ENCODE measurements at places on chromosomes 11 and 22.

- DNase-seq: no peak
Observed at GRCh38 chr11:126194121-126194543, 17.3 kb downstream of the RPUSD4 start.

- no peak for DNase-seq
Observed at GRCh38 chr22:42958937-42959336, 56.0 kb downstream of the PACSIN2 start.

DNA sequence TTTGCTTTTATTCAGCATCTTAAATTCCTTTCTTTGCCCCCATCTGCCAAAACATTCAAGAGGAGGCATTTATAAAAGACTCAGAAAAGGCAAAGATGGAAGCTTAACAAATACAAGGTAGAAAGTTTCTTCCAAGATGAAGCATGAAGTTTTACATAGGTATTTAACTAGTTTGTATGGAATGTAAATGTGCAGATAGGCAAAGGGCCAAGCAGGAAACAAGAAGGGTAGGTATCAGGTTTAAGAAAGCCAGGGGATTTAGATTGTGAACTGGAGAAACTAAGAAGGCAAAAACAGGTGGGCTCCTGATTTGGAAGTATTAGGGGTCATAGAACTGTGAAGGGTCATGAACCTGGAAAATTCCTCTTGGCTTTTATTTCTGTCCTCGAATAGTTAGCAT, 62.6 kb downstream of the PPP2R1B start:
- no peak for DNase-seq

DNA sequence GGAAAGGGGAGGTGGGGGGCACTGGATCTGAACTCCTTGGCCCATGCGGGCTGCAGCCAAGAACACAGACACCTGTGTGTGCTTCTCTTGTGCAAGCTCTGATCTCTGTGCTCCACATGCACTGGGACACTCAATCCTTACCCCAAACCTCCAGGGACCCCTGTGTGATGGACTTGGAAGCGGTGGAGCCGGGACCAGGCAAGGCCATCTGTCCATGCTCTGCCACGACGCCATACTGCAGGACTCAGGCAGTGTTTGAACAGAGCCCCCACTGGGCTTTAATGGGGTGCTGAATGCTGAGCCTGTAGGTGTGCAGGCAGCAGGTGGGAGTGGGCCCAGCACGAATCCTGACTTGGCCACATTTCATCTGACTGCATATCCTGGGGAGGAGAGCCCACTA, 23.4 kb downstream of the PPM1F start:
- DNase-seq: no peak
